SHP77 treated with DMSO at 0.1 percent for 48 hours (cell line): ENCODE measurements at places on chromosomes 7 and 10.

- DNase-seq = no peak
Observed at GRCh38 chr7:897771-898376, 21.5 kb downstream of the GET4 start.

GRCh38 chr10:45418417-45418848 lies 44.4 kb downstream of the ALOX5 start:
- no peak for DNase-seq

GRCh38 chr7:74320645-74321221 lies 31.5 kb downstream of the CLIP2 start:
- no peak for DNase-seq

DNA sequence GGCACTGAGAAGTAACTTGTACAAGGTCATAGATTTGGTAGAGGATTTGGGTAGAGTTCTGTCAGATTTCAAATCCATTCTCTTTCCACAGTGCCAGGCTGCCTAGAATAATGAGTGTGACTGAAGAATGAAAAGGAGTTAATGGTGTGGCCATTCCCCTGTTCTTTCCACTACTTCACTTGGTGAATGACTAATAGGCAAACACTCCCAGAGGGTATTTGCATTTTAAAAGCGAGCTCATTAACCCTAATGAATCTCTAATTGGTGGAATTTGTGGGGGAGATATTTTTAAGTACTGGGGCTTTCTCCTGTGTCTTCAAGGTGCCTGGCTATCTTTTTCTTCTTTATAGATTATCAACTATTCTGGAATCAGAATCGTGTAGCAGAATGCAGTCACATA lies 74.8 kb upstream of the RPA3 start:
- no peak for DNase-seq

GRCh38 chr7:80640846-80641245 lies 2.4 kb downstream of the CD36 start:
- DNase-seq = no peak

GRCh38 chr7:82501346-82501745 lies 57.8 kb upstream of the CACNA2D1 start:
- no peak for DNase-seq

DNA sequence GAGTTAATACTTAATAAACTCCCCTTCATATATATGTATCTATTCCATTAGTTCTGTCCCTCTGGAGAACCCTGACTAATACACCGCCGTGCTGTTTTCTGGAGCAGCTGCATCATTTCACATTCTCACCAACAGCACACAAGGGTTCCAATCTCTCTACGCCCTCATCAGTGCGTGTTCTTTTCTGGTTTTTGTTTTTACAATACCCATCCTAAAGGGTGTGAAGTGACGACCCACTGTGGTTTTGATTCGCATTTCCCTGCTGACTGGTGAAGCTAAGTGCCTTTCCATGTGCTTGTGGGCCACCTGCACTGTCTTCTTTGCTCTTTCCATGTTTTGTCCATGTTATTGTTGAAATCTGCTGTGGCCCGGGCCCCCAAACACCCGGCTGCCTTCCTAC lies 11.0 kb upstream of the INSIG1 start:
- no peak for DNase-seq

GRCh38 chr7:105277341-105277740 lies 111.4 kb downstream of the SRPK2 start:
- DNase-seq = no peak

DNA sequence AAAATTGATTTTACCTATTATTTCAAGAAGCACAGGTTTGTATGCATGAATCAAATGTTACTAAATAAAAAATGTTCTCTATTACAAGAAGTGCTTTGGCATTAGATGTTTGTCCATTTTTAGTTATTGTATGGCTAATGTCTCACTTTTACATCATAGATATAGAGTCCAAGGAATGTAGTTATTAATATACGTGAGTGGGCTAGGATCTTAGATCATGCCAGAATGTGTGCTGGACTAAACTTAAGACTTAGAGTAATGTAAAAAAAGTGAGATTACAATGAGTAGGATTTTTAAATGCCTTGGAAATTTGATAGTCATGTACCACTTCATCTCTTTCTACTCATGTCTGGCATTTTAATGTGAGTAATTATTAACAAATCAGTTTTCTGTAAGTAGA lies 196.6 kb downstream of the ARL4A start:
- DNase-seq = no peak

- DNase-seq = no peak
Observed at GRCh38 chr10:107656932-107657331, 492.4 kb upstream of the SORCS1 start.

DNA sequence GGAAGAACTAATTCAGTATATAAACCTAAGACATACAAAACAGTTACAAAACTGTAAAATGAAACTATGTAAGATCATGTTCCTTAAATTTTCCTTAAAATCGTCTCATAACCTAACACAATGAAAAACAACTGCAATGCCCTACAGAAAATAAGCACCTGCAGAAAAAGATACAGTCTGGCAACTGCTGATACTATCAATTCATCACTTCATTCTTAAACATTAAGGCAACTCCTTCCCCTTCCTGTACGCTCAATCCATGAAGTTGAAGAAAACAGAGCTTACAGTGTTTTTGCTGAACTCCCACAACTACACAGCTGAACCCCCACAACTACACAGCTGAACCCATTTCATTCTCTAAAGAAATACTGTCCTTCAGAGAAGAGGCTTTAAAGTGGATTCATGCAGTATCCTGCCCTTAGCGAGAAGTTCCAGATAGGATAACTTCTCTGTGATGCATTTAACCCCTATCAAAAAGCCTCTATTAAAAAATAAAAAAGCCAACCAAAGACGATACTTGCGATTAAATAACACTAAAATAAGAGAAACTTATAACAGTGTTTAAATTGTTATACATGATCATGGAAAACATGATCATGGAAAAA lies 50.0 kb downstream of the JMJD1C start:
- DNase-seq = no peak

DNA sequence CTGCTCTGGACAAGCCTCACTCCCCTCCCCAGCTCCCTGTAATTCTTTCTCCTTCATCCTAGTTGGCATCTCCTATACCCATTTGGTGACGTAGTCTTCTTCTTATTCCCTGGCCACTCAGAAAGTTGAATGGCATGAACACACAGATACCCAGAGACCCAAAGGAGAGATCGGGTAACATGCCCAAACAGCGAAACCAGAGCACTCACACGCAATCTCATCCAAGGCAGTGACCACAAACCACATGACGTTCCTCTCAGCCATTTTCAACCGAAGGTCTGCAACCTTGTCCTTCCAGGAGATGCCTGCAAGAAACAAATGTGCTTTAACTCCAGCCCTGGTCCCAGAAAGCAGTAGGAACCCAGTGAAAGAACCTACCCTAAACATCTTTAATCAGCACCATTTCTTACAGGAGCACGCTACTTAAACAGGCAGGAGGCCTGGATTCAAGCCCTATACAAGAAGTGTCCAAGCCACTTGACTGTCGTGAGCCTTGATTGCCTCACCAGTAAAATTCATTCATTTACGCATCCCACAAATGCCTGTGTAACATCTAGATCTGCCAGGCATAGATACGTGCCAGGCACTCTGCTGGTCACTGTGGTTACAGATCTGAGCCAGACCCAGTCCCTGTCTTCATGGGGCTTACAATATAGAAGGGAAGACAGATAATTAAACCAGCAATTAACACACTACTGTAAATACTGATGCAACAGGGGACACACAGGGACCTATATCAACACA lies 37.1 kb downstream of the XPNPEP1 start:
- DNase-seq = no peak

GRCh38 chr10:86734207-86734988 lies 22.0 kb upstream of the BMPR1A start:
- no peak for DNase-seq

GRCh38 chr7:82331234-82331633 lies 112.3 kb downstream of the CACNA2D1 start:
- DNase-seq = no peak

DNA sequence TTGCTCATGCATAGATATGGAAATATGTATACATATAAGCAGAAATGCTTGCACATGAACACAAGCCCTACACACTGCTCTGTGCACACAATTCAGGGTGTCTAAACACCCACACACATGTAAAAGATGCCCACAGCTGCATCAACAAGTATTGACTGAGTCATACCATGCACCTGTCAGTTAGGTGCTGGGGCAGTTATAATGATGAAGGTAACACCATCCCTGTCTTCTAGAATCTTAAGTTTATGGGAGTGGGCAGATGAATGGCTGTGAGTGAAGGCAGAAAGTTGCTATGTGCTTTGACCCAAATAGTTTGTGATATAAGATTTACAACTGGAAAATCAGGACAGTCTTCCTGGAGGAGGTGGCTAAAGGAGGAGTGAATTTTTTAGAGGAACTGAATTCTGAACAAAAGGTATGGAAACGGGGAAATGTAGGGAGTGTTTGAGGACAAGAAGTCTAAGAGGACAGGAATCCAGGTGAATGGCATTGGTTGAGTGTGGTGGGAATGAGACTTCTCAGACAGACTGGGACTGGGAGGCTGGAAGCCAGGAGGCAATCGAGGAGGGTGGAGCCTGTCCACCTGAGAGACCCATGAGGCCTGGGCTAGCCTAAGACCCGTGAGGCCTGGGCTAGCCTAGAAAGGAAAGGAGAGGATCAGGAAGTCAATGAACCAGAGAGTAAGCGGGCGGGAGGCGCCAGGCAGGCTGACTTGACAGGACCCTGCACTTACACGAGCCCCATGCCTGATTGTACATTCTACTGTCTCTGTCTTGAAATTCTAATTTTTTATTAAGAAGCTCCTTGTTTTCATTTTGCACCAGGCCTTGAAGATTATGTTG lies 20.7 kb downstream of the POLL start:
- DNase-seq = no peak

GRCh38 chr7:136528329-136528728 lies 340.1 kb upstream of the CHRM2 start:
- no peak for DNase-seq

GRCh38 chr7:31311552-31311951 lies 29.0 kb downstream of the NEUROD6 start:
- DNase-seq = no peak

DNA sequence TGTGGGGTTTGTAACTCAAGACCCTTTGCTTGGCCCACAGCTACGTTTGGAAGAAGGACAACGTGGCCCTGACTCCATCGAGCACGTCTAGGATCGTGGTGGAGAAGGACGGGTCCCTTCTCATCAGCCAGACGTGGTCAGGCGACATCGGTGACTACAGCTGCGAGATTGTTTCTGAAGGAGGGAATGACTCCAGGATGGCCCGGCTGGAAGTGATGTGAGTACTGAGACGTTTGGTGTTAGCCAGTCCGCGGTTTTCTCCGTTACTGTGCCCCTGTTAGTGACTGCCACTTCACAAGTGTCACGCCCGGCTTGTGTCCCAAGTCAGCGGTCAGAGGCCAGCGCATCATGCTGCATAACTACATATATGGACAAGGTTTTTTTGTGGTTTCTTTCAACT lies 673.3 kb downstream of the SDK1 start:
- no peak for DNase-seq

- DNase-seq = no peak
Observed at GRCh38 chr7:45188736-45189135, 31.1 kb downstream of the RAMP3 start.

DNA sequence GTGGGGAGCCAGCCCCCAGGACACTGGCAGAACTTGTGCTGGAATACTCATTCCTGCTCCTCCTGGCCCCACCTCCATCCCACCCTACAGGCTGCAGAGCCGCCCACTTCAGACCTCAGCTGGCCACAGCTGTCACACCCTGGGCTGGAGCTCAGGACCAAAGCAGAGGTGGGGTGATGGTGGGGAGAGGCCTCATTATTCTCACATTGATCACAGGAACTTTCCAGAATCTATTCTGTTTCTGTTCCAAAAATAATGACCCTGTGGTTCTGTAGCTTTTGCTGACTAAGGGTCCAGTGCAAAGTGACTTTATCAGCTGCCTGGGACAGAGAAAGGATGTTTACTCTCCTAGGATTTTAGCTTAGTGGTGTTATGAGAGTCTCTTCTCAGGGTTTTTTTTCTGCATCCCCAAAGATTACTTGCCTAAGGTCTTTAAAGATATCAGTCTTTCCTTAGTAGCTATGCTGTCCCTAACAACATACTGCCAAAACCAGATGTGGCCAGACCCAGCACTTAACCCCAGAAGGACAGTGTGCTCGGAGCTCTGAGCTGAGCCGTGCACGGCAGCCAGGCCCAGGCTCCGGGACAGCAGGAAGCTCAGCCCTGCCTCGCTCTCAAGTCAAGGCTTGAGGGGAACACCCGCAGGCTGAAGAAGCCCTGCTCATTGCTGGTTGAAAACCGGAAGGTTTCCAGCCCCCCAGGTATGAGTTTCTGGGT lies 223.3 kb downstream of the MLLT10 start:
- DNase-seq = no peak

DNA sequence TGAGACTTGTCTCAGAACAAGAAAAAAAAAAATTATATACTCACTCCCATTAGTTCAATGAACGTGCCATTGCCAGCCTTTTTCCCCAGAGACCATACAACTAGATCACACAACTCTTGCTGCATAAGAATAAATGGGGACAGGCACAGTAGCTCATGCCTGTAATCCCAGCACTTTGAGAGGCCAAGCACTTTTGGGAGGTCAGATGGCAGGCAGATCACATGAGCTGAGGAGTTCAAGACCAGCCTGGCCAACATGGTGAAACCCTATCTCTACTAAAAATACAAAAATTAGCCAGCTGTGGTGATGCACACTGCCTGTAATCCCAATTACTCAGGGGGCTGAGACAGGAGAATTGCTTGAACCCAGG lies 13.6 kb downstream of the PDLIM1 start:
- DNase-seq = no peak

GRCh38 chr7:45027774-45028114 lies 27.7 kb downstream of the CCM2 start:
- no peak for DNase-seq

- DNase-seq = peak; percentile 1
Observed at GRCh38 chr10:42428534-42428933, 209.8 kb downstream of the ZNF33B start.

GRCh38 chr10:87782721-87783120 lies 35.3 kb downstream of the ATAD1 start:
- DNase-seq = no peak

GRCh38 chr10:43199088-43199683 lies 60.9 kb downstream of the CSGALNACT2 start:
- DNase-seq = no peak

GRCh38 chr10:79947083-79947415 lies 1.9 kb downstream of the SFTPD start:
- no peak for DNase-seq

GRCh38 chr7:155467846-155468784 lies 10.2 kb downstream of the EN2 start:
- DNase-seq = no peak

DNA sequence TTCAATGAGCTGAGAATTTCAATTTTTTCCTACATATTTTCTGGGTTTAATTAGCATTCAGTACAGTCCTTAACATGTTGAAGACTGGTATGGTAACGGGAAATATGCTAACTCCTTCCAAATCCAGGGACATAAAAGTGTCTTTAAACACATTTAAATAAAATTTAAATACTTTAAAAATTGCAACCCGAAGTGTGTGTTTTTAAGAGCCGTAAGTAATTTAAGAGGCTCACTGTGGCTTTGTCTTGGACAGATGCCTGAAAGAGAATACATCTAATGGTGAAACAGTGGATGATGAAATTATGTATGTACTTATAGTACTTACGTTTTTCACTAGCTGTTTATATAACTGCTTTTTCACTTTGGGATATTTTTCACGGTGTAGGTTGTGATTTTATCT lies 687.3 kb upstream of the CELF2 start:
- no peak for DNase-seq

- DNase-seq = no peak
Observed at GRCh38 chr7:117616694-117617093, 136.9 kb downstream of the CFTR start.
